Cardiac septum (tissue), 1 donor: ENCODE measurements at places on chromosomes 1 and 21. TPM values are rescaled to one million over a fixed set of nuclear protein-coding genes. Genes with fewer than 3 reads are reported as not detected.

The DIO1 gene
- total RNA-seq, result not detected

The TXNDC12 gene
- 22.0 TPM for total RNA-seq

The TCHH gene
- total RNA-seq, result 0.05 TPM

DNA sequence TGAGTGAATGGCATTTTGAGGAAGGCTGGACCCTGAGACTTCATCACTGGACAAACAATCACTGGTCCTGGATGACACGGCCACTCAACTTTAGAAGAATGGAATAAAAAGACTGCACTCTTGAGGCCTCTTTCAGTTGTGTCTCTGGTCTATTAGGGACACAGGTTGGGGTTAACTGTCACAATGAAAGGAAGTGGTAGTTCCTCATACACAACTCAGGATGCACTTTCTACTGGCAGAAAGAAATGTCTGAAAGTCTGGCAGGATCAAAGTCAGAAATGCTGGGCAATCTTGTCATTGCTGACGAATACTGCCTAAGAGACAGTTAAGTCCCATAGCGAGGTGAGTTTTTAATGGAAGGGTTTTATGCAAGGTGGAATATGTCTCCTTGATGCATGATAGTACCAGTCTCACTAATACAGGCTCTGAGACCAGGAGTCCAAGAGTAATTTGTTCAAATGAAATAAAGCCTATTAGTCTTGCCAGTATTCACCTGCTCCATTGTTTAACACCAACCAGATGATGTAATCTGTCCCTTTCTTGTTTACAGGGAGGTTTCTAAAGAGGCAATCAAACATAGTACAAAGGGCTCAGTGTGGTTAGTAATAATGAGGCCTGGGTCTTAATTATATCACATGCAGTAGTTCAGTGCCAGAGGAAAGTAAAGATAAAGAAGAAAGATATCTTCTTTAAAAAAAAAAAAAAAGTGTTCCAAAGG is 11.2 kb upstream of the RRP15 start:
- DNase-seq, result no peak

- DNase-seq, result no peak
Observed at GRCh38 chr1:25031601-25031965, 101.5 kb upstream of the RUNX3 start.

- DNase-seq, result no peak
Observed at GRCh38 chr21:46666941-46667740, 31.7 kb downstream of the PRMT2 start.

DNA sequence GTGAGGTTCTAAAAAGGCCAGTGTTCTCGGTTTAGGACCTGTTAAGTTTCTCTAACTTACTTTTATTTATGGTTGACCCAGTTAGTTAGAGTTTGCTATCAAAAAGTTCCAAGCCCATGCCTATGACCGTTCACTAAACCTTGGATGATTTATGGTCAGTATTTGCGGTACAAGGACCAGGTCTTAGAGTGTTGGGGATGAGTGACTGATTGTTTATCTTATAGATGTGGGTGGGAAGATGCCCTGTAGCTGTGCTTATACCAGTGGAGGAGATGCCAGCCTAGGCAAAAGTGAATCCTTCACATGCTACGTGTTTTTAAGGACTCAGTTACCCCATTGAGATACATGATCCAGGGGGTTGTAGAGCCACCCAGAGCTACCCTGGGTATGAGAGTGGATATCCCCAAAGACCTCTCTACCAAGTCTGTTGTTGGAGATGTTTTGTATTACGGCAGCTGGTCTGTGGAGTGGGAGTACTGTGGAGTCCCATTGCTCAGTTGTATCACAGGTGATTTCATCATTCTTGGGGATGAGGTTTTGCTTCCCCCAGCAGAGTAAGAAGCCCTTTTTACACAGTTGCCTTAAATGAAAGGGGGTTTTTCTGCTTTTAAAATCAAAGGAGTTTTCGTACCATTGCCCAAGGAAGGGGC is 2.1 kb downstream of the SLC22A15 start:
- no peak for DNase-seq
